ENCODE measurements at places on chromosomes 13 and 19. TPM values are rescaled to one million over a fixed set of nuclear protein-coding genes. Genes with fewer than 3 reads are reported as not detected.

Gene MAP2K2
- total RNA-seq = 165 TPM

Gene CASP14
- total RNA-seq = not detected

Gene SIGLEC12
- not detected for total RNA-seq

Gene CGB3
- not detected for total RNA-seq

Gene PRRG2
- total RNA-seq = 10.0 TPM

Gene NLRP5
- total RNA-seq = not detected

Gene ATP4B
- total RNA-seq = not detected

Gene UQCRFS1
- total RNA-seq = 50.0 TPM

Gene PCDH17
- total RNA-seq = not detected

Gene CEACAM3
- not detected for total RNA-seq

Gene KLHL1
- not detected for total RNA-seq

Gene ICAM4
- 8.1 TPM for total RNA-seq

Gene GIPC3
- total RNA-seq = not detected

Gene PGLYRP1
- not detected for total RNA-seq

Gene TBC1D4
- 6.4 TPM for total RNA-seq

Gene CAPNS1
- 206 TPM for total RNA-seq

Gene DDX39A
- total RNA-seq = 127 TPM

Data from airway epithelial cell (primary cell).